Epithelial cell of proximal tubule (primary cell): ENCODE measurements at places on chromosomes 4 and X. TPM values are rescaled to one million over a fixed set of nuclear protein-coding genes. Genes with fewer than 3 reads are reported as not detected.

GRCh38 chr4:127993151-127993550 lies 27.9 kb downstream of the ABHD18 start:
- DNase-seq: no peak

GRCh38 chr4:81635739-81636138 lies 164.0 kb upstream of the RASGEF1B start:
- peak; percentile 42 for DNase-seq

GRCh38 chrX:2696698-2697215 lies 5.7 kb downstream of the CD99 start:
- no peak for DNase-seq

DNA sequence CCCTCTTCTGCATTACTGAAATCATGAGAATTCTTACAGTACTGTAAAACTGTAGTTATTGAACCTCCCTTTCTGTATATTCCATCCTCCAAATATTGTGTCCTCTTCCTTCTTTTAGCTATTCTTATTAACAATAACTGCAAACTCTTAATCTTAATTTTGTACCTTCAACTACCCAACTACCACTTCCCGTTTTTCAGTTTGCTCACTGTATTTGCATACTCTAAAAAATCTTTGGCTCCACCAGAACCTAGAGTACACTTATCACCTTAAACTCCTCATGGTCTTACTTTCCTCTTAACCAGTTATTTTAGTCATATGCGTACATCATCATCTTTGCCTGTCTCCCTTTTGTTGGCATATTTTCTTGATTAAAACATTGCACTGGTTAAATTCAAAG lies 543.7 kb downstream of the ARAP2 start:
- no peak for DNase-seq

DNA sequence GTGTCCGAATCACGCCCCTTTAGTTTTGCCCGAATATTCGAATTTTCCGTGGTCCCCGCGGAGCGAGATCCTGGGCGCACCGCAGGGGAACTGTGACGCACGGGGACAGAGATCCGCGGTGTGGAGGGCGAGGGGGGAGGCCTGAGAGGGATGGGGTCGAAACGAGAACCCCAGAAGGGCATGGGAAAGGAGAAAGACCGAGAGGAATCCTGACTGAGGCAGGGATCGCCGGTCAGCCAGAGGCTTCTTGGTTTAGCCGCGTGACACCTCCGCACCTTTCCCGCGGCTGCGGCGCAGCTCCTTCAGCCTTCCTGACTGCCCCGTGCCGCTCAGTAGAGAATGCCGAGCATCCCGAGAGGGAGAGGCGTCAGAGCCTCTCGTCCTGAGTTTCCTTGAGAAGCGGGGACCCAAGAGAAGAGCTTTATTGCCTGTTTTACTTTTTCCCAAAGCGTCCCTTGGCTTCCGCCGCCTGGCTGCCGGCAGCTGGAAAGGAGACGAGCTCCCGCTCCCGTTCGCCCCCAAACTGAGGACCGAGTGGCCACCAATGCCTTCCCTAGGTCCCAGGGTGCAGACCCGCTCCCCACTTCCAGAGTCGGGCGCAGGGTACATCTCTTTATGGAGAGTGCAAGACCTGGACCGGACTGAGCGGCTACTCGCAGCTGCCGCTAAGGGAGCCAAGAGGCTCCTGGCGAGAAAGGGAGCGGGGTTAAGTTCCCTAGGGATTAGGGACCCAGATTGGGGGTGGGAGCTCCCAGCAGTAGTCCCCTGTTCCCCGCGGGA lies 911 bp upstream of the GPR50 start:
- no peak for DNase-seq

GRCh38 chr4:8048856-8049676 lies 109.4 kb upstream of the AFAP1 start:
- DNase-seq: no peak

GRCh38 chr4:184409911-184410692 lies 64.2 kb downstream of the IRF2 start:
- no peak for DNase-seq

- peak; percentile 1 for DNase-seq
Observed at GRCh38 chrX:27186671-27187070, 276.5 kb downstream of the PPP4R3C start.

DNA sequence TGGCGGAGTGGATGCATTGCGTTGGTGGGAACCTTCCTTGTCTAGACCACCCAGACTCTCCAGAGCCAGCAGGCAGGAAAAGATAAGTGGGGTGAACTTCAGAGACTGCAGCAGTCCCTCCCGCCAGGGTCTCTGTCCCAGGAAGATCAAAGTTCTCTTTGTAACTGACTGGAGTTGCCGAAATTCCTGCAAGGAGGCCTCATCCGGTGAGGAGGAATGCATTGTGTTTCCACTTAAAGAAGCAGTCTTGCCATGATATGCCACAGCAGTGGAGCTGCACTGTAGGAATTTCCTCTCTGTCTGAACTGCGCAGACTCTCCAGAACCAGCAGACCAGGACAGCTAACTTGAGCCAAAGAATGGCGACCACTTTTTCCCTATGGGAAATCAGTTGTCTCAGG lies 1190.4 kb downstream of the TECRL start:
- no peak for DNase-seq

DNA sequence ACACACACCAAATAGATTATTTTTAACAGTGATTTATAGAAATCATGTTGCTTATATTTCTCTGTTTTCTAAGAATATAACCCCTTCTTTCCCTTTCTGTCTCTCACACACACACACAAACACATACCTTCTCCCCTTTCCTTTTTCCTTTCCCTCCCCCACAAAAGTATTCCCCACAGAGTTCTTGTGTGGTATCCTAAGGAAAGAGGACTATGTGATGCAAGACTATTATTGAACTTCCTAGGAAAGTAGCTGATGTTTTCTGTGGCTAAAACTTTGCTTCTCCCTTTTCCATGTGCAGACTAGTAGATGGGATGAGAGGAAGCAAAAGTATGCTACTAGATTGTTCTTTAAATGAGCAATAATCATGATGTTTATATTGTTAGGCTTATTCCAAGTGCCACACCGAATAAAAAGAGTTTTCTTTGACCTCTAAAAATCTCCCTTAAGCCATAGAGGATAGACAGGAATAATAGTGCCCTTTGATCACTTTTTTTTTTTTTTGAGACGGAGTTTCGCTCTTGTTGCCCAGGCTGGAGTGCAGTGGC lies 38.7 kb downstream of the CPEB2 start:
- no peak for DNase-seq

- DNase-seq: no peak
Observed at GRCh38 chr4:40053161-40053560, 3.5 kb upstream of the N4BP2 start.

GRCh38 chr4:34046580-34046979 lies 2197.7 kb downstream of the ARAP2 start:
- peak; percentile 61 for DNase-seq

The AREG gene
- 149 and 211 TPM in 2 replicates for total RNA-seq

The CYLC1 gene
- not detected in 2 replicates for total RNA-seq

The SUPT20HL1 gene
- total RNA-seq: not detected in 2 replicates

The CSTF2 gene
- 19.8 and 37.4 TPM in 2 replicates for total RNA-seq

The INTS6L gene
- 2.0 and 3.4 TPM in 2 replicates for total RNA-seq

The RADX gene
- total RNA-seq: 1.4 and 1.6 TPM in 2 replicates

The RNF150 gene
- total RNA-seq: 0.58 and 0.69 TPM in 2 replicates

The RBM46 gene
- 0.40 and 0.43 TPM in 2 replicates for total RNA-seq
